WERI-Rb-1 (cell line): ENCODE measurements at places on chromosomes 2 and 18.

DNA sequence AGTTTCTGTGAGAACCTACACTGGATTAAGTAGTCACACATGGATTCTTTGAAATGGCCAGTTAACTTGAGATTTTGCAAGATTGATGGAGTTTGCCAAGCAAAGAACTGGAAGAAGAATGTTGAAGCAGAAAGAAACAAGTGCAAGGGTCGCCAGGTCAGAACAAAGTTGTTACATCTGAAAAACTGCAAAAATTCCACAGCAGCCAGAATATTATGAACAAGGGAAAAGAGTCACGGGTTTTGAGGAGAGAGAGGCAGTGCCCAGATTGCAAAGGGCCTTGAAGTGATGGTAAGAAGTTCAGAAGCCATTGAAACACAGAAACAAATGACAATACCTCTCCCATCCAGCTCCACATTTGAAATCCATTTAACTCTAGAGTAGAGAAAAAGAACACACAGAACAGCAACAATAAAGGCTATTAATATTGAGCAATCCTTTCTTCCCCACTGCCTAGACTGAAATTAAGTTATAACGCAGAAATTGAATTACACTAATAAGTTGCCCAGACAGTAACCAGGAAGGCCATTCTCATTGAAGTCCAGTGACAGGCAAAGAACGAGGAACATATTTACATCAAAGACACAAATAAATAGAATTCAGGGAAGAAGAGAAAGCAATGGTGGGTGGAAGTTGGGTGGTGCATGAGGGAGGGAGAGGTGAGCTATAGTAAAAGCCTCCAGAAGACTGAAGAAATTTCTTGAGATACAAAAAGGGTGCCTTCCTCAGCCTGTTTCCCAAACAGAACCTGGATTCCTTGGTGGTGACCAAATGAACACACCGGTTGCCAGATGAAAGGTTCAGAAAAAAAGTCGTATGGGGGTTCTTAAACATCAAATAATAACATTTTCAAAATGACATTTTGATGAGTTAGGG, 80.6 kb downstream of the ARHGAP15 start:
- no peak for DNase-seq

GRCh38 chr18:40751186-40751585, 1203.8 kb upstream of the PIK3C3 start:
- DNase-seq, result no peak

- no peak for DNase-seq
These were observed 1420.1 kb upstream of the NXPH2 start for GRCh38 chr2:140200307-140200706.

DNA sequence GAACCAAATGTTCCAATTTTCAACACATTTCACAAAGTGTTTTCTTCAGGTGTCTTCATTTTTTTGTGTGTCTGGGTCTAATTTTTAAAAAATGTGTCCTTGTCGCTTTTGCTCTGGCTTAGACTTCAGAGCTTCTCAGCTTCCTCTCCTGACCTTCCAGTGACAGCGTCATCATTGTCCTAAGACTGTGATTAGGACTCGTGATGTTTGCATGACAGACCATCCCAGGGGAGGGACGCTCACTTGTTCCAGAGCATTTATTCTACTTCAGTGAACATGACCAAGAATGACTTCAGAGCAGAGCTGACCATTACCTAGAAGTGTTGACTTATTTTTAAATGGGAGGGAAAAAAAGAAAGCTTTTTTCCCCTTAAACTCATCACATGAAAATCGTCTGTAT, 591.9 kb downstream of the IRS1 start:
- no peak for DNase-seq
